ENCODE measurements at places on chromosomes 2 and 18. TPM values are rescaled to one million over a fixed set of nuclear protein-coding genes. Genes with fewer than 3 reads are reported as not detected.
A peak's percentile ranks its signal among the peaks of the same experiment; 100 is the strongest.

The RPIA gene
- 14.8 TPM for total RNA-seq

The DSG1 gene
- total RNA-seq: 0.08 TPM

DNA sequence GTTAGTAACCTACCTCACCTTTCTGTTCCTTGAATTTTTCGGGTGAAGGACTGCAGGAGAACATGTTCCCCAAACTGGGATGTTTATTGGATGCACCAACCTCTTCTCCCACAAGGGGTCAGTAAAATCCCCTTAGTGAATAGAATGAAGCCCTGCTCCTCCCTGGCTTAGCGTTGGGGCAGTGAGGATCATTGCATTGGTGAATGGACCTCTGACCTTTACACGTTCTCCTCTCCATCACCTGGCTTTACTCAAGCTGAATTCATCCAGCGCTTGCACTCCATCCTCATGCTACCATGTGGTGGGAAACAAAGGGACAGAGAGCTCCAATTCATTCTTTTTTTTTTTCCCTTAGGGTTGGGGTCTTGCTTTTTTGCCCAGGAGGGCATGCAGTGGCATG lies 157.2 kb downstream of the MIB1 start:
- DNase-seq: peak; percentile 39

The MAL gene
- not detected for total RNA-seq

The ZAP70 gene
- 0.17 TPM for total RNA-seq

GRCh38 chr2:101241158-101241557 lies 11.5 kb upstream of the CNOT11 start:
- DNase-seq: no peak

- DNase-seq: peak; percentile 10
Measured at GRCh38 chr2:17877811-17878280, 621 bp upstream of the KCNS3 start.

DNA sequence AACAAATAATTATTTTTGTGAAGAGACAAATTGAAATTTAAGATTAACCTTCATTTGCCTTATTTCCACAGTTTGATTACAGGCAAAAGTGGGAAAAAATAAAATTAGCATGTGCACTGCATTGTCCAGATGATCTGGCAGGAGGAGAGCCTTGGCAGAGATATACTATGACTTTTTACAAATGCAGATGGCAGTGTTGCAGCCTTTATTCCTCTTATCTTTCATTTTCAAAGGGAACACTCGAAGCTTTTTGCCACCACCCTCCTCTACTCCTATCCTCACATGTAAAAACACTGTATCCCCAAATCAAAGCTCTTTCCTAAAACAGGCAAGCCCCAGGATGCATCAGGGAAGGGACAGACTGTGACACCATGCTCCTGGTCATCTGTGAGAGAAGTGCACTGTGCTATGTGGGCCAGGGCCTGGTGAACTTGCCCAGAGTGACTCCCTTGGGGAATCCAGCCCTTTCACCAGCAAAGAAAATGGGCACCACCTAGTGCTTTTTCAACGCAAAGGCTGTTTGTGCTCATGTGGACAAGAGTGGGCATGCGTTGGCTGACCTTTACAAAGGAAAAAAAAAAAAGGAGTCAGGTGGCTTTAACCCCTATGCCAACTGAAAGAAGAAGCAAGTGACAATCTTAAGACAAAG lies 74.7 kb upstream of the ETAA1 start:
- DNase-seq: peak; percentile 73

- no peak for DNase-seq
Measured at GRCh38 chr2:228474466-228474865, 293.0 kb upstream of the SPHKAP start.

The LOXHD1 gene
- total RNA-seq: not detected

DNA sequence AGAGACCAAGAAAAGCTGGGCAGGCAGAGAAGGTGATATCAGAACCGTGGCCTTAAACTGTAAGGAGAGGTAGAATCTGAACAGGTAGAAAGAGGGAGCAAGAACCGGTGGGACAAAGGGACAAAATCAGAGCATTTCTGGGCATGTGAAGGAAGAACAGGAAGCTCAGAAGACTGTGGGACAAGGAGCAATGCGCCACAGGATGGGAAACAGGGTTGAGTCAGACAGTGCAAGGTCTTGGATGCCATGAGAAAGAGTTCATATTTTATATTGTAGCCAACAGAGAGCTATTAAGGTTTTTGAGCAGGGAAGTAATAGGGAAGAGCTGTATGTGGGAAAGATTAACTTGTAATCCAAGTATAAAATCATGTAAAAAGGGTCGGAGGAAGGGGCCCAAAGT lies 106.4 kb upstream of the UGP2 start:
- peak; percentile 4 for DNase-seq

GRCh38 chr2:23824777-23825212 lies 102.1 kb downstream of the ATAD2B start:
- DNase-seq: no peak

The RND3 gene
- total RNA-seq: 146 TPM

- DNase-seq: no peak
Measured at GRCh38 chr18:48565105-48565504, 26.3 kb downstream of the CTIF start.

DNA sequence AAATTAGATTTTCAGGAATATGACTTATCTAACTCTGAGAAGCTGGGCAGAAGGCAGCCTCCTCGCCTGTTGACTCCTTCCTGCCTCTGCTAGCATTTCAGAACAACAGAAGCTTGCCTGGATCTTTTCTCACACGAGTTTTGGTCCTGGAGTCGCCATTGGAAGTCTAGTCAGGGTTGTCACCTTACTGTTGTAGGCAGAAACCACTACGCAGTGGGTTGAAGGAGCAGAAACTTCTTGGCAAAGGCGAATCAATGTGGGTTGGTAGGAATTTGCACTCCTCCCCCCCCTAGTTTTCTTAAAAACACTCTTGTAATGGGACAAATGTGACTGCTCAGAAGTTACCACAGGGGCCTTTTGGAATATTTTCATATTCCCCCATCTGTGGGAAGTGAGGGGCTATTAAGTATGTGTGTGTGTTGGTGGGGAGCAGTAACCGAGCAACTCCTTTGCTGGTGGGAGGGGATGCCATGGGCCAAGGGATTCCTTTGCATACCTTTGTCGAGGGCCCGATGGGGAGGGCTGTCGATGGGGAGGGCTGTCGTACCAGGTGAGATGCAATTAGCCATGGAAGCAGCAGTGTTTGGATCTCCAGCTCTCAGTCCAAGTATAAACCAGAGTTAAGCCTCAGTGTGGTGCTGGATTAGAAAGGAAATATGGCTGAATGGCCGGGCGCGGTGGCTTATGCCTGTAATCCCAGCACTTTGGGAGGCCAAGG lies 117.4 kb downstream of the FMNL2 start:
- no peak for DNase-seq

The MYOM1 gene
- total RNA-seq: 0.50 TPM

DNA sequence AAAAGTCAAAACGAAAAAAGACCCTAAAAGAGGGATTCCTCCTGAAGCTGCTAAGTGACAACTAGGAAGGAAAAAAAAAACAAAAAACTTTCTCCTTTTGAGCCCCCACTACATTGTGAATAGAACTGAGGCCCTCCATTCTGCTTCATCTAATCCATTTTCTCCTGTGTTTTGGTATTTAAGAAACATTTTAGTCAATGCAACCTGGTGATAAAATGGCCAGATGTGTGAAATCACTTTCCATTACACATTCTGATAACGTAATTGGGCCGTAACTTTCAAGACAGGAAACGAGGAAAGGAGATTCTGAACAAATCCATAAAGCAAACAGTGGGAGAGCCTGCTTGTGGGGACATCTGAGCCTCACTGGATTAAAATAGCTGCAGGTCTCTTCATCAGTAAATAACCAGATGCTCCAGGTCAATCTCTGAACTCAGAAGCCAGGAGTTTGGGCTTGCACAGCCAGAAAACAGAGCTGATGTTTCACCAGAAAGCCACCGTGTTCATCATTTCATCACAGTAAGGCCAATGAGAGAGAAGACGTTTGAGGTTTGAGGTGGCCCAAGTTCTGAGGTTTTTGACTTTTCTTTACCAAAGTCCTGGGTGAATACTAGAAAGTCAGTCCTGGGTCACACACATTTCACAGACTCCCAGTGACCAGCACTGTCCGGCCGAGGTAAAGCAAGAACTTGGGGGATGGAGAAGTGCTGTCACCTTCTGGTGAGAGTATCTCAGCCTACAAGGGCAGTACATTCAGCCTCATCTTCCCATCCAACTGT lies 47.8 kb downstream of the TGFA start:
- DNase-seq: no peak

The TACR1 gene
- not detected for total RNA-seq

- no peak for DNase-seq
Measured at GRCh38 chr2:144507441-144508171, 12.3 kb downstream of the ZEB2 start.

The CTAGE1 gene
- total RNA-seq: not detected

The DUSP19 gene
- total RNA-seq: 1.2 TPM

DNA sequence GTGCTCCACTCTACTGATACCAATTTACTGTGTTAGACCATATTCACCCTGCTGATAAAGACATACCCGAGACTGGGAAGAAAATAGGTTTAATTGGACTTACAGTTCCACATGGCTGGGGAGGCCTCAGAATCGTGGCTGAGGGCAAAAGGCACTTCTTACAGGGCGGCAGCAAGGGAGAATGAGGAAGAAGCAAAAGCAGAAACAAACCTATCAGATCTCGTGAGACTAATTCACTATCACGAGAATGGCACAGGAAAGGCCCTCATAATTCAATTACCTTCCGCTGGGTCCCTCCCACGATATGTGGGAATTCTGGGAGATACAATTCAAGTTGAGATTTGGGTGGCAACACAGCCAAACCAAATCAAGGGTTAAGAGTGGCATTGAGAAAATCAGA lies 65.2 kb downstream of the LDLRAD4 start:
- DNase-seq: no peak

GRCh38 chr2:238666543-238666942 lies 181.3 kb upstream of the TWIST2 start:
- DNase-seq: no peak

The DSG2 gene
- 123 TPM for total RNA-seq

- DNase-seq: peak; percentile 69
Measured at GRCh38 chr2:64049633-64050220, 30.5 kb upstream of the VPS54 start.

DNA sequence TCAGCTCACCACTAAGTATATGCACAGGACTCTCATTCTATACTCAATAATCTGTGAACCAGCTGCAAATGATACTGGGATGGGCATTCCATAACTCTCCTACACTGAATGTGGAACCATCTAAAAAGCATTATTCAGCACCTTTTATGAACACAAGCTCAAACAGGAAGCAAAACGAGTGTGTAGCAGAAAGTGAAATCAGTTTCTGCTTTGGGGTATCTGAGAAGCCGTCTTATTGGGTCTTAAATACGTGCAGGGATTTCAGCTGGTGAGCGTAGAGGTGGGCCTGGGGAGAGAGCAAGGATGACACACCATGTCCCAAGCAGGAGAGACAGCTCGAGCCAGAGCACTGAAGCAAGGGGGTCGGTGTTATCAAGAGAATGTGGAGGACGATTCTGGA lies 120.0 kb upstream of the TTN start:
- DNase-seq: no peak

GRCh38 chr2:62686012-62686685 lies 19.4 kb upstream of the EHBP1 start:
- DNase-seq: peak; percentile 71

GRCh38 chr2:63866009-63866709 lies 24.5 kb downstream of the UGP2 start:
- no peak for DNase-seq

DNA sequence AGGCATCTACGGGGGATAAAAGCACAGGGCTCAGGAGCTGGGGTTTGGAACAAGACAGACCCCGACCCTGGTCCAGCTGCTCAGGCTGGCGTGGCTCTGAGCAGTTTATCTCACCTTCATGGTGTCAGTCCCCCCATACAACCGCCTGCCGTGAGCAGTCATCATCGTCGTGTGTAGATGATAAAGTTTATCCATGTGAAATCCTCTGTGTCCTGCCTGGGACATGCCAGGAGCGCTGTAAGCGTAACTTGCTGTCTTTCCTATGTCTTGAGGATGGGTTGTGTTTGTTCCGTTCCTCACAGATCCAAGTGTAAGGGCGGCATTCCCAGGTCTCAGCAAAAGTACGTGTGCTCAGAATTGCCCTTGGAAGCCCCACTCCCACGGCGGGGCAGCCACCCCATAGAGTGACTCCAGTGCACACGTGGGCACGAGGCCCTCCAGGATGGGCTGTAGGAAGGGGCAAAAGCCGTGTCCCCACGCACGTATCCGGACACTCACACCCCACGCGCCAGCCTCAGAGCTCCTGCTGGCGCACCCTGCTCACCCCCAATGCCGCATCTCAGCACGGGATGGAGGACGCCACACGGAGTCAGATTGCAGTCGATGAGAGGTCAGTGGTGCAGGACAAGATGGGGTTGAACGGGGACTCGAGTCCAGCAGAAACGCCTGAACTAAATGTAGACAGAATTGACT lies 50.9 kb downstream of the ADI1 start:
- no peak for DNase-seq

The RFX8 gene
- 0.82 TPM for total RNA-seq

The IDH1 gene
- total RNA-seq: 125 TPM

The DCDC2C gene
- total RNA-seq: not detected

GRCh38 chr2:150341982-150342680 lies 145.3 kb downstream of the RND3 start:
- DNase-seq: peak; percentile 28

The TTL gene
- total RNA-seq: 45.3 TPM

The FBXO41 gene
- 7.1 TPM for total RNA-seq
